M059J (cell line): ENCODE measurements at places on chromosomes 3 and 15. TPM values are rescaled to one million over a fixed set of nuclear protein-coding genes. Genes with fewer than 3 reads are reported as not detected.

DNA sequence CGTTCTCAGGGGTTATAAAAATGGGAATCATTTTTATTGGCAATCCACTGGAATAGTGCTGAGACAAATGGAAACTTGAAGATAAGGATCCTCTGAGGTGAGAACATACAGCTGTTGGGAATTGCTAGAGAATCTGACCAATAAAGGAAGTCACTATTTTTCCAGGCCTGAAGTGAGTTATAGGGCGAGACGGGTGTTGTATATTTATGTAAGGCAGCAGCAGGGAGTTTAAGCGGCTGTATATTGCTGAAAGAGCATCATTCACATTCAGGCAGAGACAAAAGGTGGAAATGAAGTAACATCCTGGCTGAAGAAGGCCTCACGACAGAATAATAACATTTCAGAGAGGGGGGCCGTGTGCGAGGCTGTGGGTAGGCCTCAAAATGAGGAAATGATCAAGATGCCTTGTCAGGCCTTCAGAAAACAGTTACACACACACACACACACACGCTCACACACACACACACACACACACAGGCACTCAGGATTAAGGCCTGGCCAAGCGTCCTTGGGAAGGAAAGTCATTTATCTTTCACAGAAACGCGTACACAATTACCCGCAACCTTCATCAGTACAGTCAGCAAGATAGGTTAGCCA is 964.9 kb upstream of the NR2F2 start:
- DNase-seq: no peak

PTH1R gene
- 0.49 and 1.4 TPM in 2 replicates for total RNA-seq

- peak; percentile 58 for DNase-seq
Measured at GRCh38 chr15:47870300-47870955, 153.1 kb downstream of the SEMA6D start.

DNA sequence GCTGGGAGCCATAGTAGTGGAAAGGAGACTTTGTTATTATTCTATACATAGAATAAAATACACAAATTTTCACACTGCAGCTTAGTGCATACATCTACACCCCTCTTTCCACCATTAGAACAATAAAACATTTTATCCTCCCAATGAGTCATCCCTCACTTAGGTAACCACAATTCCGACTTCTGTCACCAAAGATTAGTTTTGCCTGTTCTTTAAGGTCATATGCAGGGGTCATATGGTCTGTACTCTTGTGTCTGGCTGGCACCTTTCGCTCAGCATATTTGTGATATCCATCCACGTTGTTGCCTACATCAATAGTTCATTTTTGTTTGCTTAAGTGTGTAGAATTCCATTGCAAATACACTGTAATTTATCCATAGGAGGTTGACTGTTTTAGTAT is 399.4 kb downstream of the SHQ1 start:
- DNase-seq: peak; percentile 59

- no peak for DNase-seq
Measured at GRCh38 chr3:68997887-68998286, 15.6 kb downstream of the EOGT start.

- no peak for DNase-seq
Measured at GRCh38 chr15:63729115-63729884, 104.4 kb downstream of the HERC1 start.

DNA sequence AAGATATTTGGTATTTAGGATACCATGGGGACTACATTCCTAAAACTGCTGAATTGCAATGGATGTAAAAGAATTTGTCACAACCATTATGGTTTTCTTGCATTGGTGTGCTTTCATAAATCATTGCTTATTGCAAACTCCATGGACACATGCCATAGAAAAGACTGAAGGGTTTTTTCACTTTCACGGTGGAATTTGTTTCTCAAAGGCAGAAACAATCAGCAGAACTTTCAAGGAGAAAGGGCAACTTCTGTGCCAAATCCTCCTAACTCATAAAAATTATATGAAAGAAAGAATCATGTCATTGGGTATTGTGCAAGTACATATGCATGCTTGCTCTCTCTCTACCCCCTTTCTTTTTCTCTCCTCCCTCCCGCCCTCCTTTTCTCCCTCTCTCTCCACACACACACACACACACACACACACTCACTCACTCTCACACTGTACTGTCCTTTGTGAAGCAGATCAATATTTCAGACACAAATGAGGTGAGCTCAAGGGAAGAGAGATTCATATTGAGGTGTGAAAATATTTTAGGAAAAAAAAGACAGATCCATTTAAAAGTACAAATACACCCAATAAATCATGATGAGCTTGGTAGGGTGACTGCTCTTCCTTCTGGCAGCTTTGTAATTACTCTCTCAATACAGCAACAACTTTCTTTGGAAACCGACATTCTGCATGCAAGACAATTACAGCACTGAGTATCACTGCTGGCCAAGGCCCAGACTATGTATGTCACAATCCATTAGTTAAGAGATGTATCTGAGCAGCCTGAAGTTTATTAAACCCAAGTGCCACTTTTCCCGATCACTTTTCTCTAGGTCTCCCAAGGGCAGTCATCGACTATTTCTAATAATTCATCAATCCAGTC is 492.6 kb downstream of the TUSC7 start:
- no peak for DNase-seq

GOLGA8O gene
- total RNA-seq: 0.07 and 0.12 TPM in 2 replicates

DNA sequence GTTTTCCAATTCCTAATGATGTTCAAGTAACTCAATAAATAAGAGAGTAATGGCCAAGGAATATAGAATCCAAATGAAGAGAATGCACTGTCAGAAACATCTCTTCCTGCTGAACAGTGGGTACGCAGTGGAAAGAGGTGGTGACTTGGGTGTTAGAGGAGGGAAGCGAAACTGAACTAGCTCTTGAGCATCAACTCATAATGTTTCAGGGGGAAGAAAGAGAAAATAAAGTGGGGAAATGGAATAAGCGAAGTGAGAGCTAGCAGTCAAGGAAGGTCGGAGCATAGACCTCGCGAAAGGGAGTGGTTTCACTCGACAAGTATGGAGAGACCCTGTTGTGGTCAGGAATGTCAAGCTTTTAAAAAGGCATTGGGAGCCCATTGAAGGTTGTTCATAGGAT is 309.5 kb downstream of the GAP43 start:
- no peak for DNase-seq

OSTN gene
- not detected in 2 replicates for total RNA-seq

GRCh38 chr3:37580237-37580636 is 281.4 kb upstream of the CTDSPL start:
- DNase-seq: no peak

DNA sequence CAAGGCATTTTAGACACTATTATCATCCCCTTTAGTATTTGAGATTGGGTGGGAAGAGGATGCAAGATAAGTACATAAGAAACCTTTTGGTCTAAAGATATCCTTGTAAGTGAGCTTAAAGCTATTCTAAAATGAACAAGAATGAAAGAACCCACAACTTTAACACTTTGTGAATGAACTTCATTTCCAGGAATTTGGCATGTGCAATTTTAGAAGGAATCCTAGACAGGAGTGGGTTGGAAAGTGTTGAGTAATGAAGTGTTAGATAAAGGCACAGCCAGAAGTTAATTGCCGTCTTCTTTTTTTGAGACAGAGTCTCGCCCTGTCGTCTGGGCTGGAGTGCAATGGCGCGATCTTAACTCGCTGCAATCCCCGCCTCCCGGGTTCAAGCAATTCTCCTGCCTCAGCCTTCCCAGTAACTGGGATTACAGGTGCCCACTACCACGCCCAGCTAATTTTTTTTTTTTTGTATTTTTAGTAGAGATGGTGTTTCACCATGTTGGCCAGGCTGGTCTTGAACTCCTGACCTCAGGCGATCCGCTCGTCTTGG is 13.2 kb upstream of the TEX9 start:
- no peak for DNase-seq

- DNase-seq: peak; percentile 87
Measured at GRCh38 chr3:55203006-55203405, 275.1 kb upstream of the LRTM1 start.

- no peak for DNase-seq
Measured at GRCh38 chr3:71524672-71525071, 58.9 kb downstream of the FOXP1 start.

DNA sequence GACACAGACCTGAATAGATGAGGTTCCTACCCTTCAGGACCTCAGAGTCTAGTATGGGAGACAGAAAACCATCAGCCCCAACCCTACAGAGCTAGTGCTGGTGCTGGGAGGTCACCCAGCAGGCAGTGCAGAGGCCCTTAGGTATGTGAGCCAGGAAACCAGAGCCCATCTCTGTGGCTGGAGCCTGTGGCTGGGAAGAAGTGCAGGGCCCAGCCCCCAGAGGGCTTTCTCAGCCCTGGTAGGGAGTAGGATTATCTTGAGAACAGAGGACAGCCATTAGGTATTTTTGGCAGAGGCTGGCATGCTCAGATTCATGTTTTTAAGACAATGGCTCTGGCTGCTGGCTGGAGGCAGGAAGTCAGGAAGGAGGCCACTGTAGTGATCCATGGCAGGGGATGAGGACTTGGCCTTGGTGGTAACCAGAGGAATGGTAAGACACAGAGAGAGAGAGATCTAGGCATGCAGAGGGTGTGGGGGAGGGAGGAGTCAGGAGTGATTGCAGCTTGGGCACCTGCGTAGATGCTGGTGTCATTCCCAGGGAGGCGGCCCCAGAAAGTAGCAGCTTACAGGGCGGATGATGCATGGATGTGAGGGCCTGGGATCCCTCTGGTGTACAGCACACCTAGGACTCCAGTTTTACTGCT is 220.9 kb upstream of the EIF1B start:
- DNase-seq: no peak

- no peak for DNase-seq
Measured at GRCh38 chr3:52106951-52107611, 47.1 kb downstream of the POC1A start.

DNA sequence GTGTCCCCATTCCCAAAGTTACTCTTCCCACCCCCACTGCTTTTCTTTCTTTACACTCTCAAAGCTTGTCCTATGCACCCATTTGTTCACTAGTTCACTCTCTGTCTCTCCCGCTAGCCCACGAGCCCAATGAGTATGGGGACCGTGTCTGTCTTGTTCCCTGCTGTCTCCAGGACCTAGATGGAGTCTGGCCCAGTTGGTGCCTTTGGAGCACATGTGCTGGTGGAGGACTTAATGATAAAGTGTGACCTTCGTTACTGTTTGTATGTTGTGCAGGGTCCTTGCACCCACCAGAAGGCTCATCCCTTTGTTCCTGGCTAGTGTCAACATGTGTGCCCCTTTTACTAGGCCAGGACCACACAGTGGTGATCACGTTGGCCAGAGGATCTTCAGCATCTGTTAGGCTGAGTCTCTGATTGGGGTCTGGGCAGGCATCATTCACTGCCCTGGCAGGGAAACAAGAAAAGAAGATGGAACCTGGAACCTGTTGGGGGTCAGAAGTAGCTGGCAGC is 7.4 kb downstream of the CISH start:
- DNase-seq: no peak

- no peak for DNase-seq
Measured at GRCh38 chr3:71421820-71422566, 161.5 kb downstream of the FOXP1 start.

GRCh38 chr3:44926921-44927320 is 49.1 kb downstream of the ZDHHC3 start:
- no peak for DNase-seq

GRCh38 chr3:136604961-136605360 is 147.2 kb downstream of the STAG1 start:
- peak; percentile 54 for DNase-seq

- no peak for DNase-seq
Measured at GRCh38 chr15:78174401-78174800, 25.2 kb downstream of the IDH3A start.

DNA sequence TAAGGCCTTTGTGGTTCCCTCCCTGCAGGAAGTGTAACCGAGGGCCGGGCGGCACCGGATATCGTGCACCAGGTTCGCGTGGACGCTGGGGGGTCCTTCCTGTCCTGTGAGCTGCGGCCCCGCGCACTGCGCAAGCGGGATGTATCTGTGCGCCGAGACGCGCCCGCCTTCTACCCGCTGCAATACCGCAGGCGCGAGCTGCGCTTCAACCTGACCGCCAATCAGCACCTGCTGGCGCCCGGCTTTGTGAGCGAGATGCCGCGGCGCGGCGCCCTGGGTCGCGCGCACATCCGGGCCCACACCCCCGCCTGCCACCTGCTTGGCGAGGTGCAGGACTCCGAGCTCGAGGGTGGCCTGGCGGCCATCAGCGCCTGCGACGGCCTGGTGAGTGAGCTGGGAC is 35.9 kb downstream of the SAXO2 start:
- DNase-seq: no peak

DNA sequence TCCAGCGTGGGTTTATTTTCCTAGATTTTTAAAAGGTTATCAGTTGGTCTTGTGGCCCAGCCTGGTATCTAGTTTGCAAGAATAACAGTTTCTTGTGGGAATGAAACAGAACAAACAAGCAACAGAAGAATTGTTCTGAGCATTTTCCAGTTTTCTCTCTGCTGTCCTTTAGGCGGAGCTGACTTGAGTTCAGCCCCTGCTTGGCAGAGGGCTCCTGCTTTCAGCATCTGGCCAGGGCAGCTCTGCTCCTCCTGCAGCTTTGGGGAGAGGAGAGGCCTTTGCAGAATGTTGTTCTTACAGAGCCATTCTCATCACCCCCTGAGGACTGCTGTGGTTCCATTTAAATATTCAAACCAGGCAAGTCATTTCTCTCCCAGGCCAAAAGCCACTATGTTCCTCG is 117.7 kb downstream of the ALDH1A2 start:
- DNase-seq: no peak

TIMMDC1 gene
- total RNA-seq: 94.8 and 141 TPM in 2 replicates

- DNase-seq: peak; percentile 91
Measured at GRCh38 chr15:39919748-39920509, at the start of gene GPR176. Gene GPR176 (minus strand): TSS chr15:39920266. CDS start chr15:39920026, 240 bp downstream.

DNA sequence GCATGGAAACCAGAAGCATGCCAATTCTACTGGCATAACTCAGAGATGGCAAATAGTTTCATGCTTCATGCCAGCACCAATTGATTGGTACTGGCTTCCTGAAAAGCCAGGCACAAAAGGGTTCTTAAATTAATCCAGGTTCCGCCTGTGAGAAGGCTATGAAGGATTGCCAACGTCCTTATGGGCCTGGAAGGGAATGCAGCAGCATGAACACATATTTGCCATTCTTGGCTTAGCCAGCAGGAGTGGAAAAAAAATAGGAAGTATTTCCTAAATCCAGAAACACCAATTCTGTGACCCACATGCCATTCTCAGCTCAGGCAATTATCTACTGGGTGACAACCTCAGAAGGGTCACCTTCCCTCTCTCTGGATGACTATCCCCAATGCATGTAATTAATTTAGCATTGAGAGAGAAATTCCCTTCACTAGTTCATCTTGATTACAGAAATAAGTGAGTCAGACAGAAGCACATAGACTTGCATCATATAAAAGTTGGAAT is 36.0 kb downstream of the ADAMTS9 start:
- DNase-seq: no peak

DNA sequence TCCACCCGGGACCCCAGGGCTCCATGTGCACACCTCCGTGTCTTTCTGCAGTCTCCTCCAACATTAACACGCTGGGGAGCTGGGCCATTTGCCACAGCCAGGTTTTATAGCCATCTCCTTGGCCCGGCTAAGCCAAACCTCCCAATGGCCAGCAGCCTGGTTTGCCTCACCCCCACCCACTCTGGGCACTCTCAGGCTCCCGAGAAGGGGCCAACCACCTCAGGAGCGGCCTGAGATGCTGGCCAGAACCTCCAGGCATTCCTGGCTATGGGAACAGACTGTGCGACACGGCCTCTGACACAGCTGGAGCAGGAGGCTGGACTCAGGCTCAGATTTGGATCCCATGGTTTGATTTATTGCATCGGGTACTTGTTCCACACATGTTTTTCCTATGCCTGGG is 289.7 kb downstream of the RPLP1 start:
- DNase-seq: no peak
